ENCODE measurements at places on chromosomes 6 and 20.
A peak's percentile ranks its signal among the peaks of the same experiment; 100 is the strongest.

DNA sequence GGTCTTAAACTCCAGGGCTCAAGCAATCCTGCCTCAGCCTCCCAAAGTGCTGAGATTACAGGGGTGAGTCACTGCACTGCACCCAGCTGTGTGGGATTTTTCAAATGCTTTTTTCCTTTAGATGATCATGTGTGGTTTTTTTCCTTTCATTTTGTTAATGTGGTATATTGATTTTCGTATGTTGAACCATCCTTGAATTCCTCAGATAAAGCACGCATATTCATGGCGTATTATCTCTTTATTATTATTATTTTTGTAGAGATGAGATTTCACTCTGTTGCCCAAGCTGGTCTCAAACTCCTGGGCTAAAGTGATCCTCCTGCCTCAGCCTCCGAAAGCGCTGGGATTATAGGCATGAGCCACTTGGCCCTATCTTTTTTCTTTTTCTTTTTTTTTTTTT is 7.0 kb downstream of the ZGPAT start:
- no peak for DNase-seq

- DNase-seq, result no peak
Observed at GRCh38 chr20:48326434-48326691, 501.4 kb downstream of the PREX1 start.

DNA sequence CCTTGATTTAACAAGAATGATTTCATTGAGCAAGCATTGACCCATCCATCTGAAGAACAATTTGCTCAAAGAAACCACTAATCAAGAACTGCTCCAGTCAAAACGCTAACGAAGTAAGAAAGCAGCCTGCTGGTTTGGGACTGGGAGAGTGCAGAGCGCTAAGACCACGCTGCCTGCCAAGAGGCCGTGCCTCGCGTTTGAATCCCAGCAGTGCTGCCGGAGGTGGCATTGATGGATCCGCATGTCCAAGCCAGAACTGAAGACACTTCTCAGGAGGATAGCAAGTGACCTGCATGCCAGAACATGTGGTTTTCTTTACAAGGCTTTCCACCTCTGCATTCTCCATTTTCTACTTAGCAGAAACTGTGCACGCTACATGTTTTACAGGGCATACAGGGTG is 105.2 kb upstream of the FOXC1 start:
- no peak for DNase-seq

DNA sequence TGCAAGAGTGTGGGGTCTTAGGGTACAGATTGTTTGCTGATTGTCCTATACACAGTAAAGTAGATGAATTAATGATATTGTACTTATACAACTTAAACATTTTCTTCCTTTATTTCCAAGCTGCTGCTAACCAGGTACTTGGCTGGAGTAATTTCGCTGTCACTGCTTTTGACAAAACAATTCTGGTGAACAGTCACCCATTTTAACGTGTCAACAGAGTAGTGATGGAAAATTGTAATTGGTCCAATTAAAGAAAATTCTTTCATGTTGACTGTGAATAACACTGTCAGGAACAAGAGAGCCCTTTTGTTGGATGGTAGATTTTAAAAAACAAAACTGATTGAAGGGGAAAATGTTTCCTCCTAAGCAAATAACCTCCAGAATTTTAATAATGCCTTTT is 26.4 kb upstream of the MROH8 start:
- no peak for DNase-seq

- DNase-seq, result no peak
Observed at GRCh38 chr6:159649441-159649840, 43.6 kb downstream of the SOD2 start.

DNA sequence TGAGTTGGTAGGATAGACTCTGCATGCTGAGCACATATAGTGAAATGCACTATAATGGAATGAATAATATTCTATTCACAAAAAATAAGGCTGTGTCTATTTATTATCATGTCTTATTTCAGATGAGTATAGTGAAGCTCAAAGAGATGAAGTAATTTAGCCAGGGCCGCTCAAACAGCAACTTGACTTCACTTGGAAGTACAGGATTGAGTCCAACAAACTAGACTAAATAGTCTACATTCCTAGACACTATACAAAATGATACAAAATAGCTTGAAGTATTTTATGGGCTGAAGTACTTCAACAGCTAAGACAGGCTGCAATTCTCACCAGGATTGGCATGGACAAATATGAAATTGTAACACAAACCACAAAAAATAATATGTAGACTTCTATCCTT is 144.5 kb upstream of the DST start:
- no peak for DNase-seq

GRCh38 chr6:133806382-133807140 is 82.4 kb upstream of the TCF21 start:
- DNase-seq, result no peak

GRCh38 chr6:116445102-116445501 is 16.1 kb upstream of the CALHM6 start:
- DNase-seq, result no peak

GRCh38 chr6:107956586-107957307 is 1.3 kb downstream of the SEC63 start:
- peak; percentile 30 for DNase-seq

- DNase-seq, result no peak
Observed at GRCh38 chr6:75084872-75085381, 120.9 kb downstream of the COL12A1 start.

GRCh38 chr6:11584244-11584643 is 46.7 kb downstream of the TMEM170B start:
- DNase-seq, result no peak

- DNase-seq, result peak; percentile 78
Observed at GRCh38 chr6:4380881-4381281, 245.5 kb upstream of the ECI2 start.

DNA sequence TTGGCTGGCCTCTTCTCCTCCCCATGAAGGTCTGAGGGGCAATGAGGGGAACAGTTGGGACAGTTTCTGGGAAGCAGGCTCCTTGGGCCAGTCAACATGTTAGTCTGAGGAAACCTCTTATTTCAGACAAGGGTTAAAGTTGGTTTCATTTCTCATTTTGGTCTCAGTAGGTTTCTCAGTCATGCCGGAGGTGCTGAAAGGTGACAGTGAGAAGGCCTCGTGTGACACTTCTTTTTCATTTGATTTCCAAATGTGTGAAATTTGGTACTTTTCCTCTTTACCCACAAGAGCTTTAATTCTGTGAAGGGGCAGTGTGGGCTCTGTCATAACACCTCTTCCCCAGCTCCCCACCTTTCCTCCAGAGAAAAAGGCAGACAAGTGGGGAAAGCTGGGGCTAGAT is 7.5 kb upstream of the GLP1R start:
- DNase-seq, result no peak

DNA sequence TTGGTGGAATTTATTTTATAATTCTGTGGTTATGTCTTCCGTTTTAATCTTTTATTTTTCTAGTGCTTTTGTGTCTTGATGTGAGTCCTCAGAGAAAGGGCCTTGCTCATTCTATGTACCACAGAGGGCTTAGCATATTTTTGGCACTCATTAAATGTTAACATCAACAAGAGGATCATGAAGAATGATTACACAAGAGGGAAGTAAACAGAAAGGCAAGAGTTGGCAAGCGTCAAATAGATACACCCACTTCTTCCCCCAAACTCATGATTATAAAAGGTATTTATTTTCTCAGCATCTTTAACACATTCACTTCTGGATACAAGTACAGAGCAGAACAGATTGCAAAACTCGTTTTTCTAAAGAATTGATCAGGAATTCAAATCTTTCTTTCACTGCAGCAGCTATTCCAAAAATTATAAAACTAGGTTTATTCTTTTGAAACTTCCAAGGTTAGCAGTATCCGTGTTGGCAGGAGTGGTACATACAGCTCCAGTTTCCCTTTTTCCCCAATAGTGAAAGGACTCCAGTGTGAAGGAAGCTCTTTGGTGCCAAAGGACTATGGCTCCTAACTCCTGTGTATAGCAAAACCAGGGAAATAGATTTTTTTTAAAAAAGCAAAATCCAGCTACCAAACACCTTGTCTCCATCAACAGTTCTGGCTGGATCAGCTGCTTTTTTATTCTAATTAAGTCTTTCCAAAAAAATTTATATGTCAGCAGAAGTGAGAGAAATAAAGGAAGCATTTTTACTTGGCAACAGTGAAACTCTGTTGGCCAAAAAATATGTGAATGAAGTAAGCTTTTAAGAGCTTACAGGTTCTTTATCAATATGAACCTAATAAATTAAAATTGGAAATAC is 221.9 kb downstream of the ADGRG6 start:
- no peak for DNase-seq

- no peak for DNase-seq
Observed at GRCh38 chr20:40433341-40433861, 255.6 kb downstream of the MAFB start.

GRCh38 chr6:25629198-25629576 is 22.8 kb upstream of the SCGN start:
- no peak for DNase-seq

- DNase-seq, result no peak
Observed at GRCh38 chr6:132235596-132236280, 165.5 kb downstream of the MOXD1 start.

- no peak for DNase-seq
Observed at GRCh38 chr20:52172392-52173047, 19.1 kb downstream of the ZFP64 start.

- no peak for DNase-seq
Observed at GRCh38 chr20:60589623-60590022, 631.4 kb downstream of the CDH26 start.

DNA sequence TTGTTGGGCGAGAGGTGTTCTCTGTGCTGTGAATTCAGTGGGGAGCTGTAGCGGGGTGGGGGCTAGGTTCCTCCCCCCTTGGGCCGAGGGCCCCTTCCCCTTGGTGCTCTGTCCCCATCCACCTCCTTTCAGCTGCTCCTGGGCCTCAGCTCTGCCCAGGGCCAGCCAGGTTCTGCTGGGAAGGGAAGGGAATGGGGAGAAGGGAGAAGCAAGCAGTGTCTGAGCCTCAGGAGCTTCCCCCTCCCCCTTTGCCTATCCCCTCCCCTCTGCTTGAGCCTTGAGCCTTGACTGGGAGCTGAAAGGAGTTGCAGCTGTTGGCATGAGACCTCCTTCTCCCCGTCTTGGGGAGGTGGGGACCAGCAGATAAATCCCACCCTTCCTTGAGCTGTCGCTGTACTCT is 576 bp upstream of the RRP36 start:
- no peak for DNase-seq

GRCh38 chr6:56297022-56297989 is 49.9 kb upstream of the COL21A1 start:
- no peak for DNase-seq

- DNase-seq, result no peak
Observed at GRCh38 chr6:465531-466348, 74.2 kb downstream of the IRF4 start.

DNA sequence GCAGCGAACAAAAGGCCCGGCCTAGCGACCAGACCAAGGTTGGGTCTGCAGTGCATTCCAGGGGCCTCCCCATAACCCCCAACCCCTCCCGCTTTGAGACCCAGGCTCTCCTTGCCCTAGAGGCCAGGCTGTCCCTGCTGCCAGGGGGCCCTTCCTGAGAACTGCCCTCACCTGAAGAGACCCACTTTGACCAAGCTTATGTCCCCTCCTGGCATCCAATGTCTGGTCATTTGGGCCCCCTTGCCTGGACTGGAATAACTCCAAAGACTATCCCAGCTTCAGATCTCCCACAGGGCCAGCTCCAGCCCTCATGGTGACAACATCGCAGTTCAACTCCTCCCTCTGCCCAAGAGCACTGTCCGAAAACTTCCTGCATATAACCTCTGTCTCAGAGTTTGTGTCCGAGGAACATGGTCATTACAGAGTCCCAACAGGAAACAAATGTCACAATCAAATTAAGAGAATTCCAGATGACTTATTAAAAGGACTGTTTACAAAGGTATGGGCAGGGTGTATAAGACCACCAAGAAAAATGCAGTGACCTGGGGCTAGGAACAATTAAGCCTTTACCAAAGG is 125.0 kb downstream of the BANF2 start:
- no peak for DNase-seq

DNA sequence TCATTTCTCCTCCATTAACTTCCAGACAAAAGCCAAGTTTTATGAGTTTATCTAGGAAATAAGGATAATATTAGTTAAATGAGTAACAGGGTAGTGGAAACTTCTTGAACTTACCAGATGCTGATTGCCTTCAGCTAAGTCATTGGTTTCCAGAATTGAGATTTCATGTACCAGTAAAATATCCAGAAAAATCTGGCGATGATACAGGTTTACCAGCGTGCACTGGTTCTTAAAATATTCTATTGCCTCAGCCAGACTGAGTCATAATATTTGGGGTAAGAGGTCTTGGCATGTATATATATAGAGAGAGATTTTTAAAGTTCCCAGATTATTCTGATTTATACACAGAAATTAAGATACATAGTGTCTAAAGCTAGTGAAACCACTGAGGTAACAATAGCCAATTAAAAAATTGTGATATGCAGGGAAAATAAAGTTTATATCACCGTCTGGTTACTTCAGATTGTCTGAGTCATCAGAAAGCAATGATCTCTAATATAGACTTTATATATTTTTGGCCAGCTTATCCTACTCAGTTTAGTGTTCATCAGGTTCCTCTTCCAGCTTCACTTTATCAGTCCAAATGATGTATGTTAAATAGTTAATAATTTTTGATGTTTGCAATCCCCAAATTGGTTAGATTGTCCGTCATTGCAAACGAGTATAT is 39.5 kb upstream of the SDHAF4 start:
- DNase-seq, result no peak

DNA sequence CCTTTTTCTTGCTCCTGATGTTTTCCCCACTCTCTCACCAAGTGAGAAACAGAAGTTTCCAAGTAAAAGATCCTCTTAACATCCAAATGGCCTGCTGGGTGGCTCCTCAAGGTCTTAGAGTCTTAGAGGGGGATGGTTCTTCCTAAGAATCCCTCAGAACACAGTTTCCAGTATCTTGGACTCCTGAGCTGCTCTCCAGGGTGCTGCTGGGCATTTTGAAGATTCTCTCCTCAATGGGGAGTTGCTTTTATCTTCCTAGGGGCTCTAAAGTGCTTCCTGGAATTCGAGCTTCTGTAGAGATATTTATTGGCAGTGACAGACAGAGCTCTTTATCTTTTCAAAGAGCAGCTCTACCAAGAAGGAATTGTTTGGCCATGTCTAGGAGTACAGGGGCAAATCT is 70.8 kb upstream of the SLC35B3 start:
- no peak for DNase-seq

DNA sequence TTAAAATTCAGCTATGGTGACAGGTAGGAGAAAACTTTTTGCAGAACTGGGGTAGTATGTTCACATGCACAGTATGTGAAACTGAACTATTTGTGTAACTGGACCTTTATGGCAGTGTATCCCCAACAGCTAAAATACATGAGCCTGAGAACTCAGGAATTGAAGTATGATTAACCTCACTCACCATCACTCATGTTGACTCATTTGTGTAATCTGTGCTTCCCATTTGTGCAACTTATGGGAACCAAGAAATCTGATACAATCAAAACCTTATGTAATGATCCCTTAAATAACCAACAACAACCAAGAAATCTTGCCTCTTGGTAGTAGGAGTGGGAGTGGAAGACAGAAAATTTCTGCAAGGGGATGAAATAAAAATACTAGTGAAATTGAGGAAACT is 674.9 kb downstream of the HDGFL1 start:
- DNase-seq, result no peak

- DNase-seq, result no peak
Observed at GRCh38 chr6:69622924-69623323, 173.9 kb downstream of the LMBRD1 start.
